Activated naive CD4-positive, alpha-beta T cell treated with anti-CD3 and anti-CD28 coated beads, Interleukin-2, amount 50 U/mL, for 16 hours (primary cell): ENCODE measurements at places on chromosomes 6 and 20.

DNA sequence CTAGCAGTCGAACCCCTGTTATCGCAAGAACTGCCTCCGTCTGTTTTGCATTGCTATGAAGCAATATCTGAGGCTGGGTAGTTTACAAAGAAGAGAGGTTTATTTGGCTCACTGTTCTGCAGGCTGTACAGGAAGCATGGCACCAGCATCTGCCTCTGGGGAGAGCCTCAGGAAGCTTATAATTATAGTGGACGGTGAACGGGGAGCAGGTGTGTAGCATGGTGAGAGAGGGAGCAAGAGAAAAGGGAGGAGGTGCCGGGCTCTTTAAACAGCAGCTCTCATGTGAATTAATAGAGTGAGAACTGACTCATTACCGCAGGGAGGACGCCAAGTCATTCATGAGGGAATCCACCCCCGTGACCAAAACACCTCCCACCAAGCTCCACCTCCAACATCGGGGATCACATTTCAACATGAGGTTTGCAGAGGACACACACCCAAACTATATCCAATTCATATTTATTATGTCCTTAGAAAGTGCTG is 172.6 kb upstream of the KCNG1 start:
- DNase-seq, result no peak

DNA sequence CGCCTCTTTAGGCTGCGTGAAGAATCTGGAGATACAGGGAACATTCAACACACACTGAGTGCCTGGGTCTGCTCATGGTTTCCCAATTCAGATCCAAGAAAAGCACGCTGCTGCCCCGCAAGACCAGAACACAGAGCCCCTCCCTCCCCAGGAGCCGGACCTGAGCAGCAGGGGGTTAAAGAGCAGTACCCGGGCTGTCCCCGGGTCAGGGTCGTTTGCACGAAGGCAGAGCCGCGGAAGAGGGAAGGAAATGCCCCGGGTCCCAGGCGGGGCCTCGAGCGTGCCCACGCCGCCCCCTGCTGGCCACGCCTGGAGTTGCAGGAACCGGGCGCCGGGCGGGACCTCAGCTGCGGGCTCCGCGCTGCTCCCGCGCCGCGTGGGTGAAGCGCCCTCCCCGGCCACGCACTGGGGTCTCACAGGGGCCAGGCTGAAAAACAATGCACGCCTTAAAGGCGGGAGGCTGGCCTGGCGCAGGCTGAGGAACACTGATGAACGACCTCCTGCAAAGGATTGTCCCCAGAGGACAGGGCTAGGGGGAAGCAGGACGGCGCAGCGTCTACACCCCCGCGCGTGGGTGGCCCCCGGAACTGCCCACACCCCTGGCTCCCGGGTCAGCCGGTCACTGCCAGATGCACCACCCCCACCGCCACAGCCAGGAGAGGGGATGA is 48.9 kb downstream of the ANKRD60 start:
- peak; percentile 72 for DNase-seq

GRCh38 chr20:24523661-24524060 is 54.2 kb downstream of the SYNDIG1 start:
- no peak for DNase-seq

GRCh38 chr6:12621754-12622153 is 94.8 kb upstream of the PHACTR1 start:
- no peak for DNase-seq

GRCh38 chr6:6909111-6909510 is 198.7 kb upstream of the RREB1 start:
- no peak for DNase-seq

DNA sequence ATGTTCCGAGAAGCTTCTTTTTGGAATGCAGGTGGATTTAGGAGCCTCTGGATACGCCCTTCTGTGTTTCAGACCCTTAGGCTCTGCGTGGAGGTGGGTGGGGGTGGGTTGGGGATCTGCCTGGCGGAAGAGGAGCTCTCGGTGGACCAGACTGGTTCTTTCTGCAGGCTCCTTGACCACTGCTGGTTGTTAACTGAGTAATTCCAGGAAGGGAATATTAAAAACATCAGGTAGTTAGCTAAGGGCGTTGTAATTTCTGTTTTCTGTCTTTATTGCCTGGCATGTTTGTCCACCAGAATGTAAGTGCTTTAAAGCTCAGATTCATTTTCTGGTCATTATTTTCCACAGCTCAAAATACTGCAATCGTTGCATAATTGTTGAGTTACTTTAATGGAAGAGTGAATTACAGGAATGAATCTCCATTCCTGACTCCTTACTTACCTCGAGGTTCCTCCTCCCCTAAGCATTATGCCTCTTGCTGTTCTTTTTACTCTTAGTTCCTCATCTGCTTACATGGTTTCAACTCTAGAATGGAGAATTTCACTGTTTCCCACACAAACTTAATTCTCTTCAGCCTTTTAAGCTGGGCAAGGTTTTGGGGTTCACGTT is 5.9 kb downstream of the CDYL start:
- no peak for DNase-seq

DNA sequence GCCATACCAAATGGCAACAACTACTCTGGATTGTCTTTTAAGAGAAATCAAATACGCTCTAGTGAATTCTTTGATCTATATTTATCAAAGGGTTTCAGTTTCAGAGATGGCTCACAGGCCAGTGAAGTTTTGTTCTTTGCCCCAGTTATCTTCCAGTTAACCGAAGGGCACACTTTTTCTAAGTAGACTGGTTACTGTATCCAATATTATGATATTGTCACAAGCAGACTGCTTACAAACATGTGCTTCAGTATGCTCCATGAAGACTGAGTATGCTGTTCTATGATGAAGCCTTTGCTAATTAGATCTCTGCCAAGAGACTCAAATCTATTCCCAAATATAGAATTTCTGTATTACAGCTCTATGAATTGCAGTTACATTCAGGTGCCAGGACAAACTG is 181.1 kb downstream of the REV3L start:
- no peak for DNase-seq

DNA sequence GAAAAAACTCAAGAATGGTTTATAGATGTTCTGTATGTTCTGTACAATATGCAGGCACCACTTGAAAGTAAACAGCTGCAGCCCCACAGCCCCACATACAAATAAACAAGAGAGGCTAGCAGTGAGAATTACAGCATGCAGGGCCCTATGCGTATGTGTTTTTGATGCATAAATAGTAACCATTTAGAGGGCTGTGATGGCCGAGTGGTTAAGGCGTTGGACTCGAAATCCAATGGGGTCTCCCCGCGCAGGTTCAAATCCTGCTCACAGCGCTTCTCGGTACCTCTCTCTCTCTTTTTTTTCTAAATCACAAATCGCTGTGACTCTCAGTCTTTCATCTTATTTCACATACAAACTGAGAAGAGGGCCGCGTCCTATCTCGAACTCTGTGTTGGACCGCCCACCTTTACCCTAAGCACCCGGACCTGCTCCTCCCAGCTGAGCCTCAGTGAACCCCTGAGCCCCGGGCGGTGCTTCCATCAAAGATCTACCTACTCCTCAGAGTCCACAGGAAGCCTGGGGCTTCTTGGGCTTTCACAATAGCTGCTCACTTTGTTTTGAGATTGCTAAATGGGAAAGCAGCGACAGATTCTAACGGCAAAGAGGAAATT is 37.7 kb upstream of the PRSS16 start:
- no peak for DNase-seq

DNA sequence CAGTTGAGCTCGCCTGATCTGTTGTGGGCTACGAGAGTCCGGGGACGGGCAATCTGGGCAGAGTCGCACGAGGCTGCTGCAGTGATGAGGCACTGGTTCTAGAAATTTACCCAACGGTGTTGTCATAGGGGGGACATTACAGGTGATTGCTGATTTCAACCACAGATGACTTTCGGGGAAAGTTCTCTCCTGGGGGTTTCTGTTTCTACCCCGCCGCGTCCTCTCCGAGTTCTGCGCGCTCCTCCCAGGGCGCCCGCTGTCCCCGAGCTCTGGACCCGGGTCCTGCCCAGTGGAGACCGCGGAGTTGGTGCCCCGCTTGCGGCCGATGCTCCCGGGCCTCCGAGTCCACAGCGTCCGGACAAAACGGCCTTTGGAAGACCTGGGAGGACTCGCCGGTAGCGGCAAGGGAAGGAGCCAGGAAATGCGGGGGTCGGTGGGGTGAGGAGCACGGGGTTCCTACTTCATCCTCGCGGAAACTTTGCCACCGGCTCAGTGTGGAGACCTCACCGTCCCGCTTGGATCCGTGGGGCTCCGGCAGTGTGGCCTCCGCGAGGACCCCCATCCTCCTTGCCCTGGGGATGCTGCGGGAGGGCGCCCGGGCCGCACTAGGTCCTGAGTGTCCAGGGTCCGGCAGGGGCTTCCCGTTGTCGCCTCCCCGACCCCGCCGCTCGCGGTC is 12.3 kb upstream of the RAET1L start:
- no peak for DNase-seq

- DNase-seq, result no peak
Measured at GRCh38 chr6:158668707-158669103, 18.9 kb downstream of the SYTL3 start.

- no peak for DNase-seq
Measured at GRCh38 chr6:33794910-33795623, 6.1 kb upstream of the LEMD2 start.

GRCh38 chr20:36992802-36993334 is 41.4 kb upstream of the SAMHD1 start:
- DNase-seq, result no peak

DNA sequence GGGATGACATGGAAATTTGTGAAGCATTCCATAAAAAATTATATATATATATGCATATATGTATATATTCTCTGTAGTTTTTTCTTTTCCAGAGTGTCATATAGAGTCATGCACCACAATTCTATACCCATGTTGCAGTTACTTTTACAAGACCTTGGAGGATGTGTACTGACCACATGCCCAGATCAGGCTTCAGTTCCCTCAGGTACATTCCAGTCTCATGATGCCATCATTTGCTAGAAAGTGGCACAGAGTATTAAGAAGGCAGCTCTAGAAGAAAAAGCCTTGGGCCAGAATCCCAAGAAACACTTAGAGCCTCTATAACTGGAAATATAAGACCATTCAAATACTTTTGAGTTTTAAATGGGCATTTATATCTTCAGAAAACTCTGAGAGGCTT is 685.5 kb upstream of the FLRT3 start:
- no peak for DNase-seq

DNA sequence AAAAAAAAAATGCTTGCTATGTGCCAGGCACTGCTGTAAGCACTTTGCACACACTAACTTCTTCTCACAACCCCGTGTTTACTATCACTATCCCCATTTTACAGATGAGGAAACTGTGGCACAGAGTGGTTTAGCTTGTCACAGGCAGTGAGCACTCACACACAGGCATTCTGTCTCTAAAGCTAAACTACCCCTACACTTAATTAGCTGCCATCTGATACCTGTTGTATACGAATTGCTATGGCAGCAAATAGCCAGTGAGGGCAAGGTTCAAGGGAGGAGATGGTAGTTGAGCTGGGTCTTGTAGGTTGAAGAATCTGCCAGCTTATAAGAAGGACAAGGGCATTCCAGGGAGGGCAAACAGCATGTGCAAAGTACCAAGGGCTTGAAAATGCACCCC is 5.2 kb downstream of the TNNC2 start:
- no peak for DNase-seq

DNA sequence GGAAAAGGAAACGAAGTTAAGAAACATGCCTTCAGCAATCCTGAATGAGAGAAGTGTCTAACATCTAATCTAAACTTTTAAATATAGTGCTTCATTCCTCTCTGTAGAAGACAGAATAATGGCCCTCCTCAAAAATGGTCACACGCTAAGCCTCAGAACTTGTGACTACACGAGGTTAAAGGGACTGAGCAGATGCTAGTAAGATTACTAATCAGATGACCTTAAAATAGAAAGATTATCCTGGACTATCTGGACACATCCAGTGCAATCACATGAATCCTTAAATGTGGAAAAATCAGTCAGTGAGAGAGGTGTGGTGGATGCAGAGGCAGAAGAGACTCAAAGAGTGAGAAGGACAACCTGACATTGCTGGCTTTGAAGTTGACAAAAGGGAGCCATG is 126.1 kb downstream of the TBX18 start:
- DNase-seq, result no peak

- DNase-seq, result no peak
Measured at GRCh38 chr6:32092760-32093497, 16.2 kb downstream of the TNXB start.

GRCh38 chr6:150266963-150267685 is 101.7 kb upstream of the IYD start:
- DNase-seq, result no peak

DNA sequence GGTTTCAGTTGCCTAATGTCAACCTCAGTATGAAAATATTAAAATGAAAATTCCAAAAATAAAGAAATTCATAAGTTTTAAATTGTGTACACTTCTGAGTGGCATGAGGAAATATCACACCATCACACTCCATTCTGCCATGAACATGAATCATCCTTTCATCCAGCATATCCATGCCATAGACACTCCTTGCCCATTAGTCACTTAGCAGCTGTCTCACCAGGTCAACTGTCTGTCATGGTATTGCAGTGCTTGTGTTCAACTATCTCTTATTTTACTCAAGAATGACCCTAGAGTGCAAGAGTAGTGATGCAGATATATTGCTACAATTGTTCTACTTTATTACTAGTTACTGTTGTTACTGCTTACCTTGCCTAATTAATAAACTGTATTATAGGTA is 712.4 kb downstream of the EPHA7 start:
- DNase-seq, result no peak

DNA sequence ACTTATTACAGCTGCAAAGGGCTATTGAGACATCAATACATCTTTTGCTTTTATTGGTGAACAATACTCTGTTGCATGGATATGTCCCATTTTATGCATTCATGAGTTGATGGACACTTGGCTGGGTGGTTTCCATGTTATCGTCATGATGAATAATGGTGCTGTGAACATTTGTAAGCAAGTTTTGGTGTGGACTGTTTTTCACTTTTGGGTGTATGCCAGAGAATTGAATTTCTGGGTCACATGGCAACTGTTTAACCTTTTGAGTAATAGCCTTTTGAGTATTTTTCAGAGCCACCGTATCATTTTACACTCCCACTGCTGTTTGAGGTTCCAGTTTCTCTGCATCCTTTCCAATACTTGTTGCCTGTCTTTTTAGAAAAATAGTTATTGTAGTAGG is 107.0 kb downstream of the JARID2 start:
- no peak for DNase-seq

GRCh38 chr20:22617160-22617559 is 32.8 kb upstream of the FOXA2 start:
- DNase-seq, result no peak

DNA sequence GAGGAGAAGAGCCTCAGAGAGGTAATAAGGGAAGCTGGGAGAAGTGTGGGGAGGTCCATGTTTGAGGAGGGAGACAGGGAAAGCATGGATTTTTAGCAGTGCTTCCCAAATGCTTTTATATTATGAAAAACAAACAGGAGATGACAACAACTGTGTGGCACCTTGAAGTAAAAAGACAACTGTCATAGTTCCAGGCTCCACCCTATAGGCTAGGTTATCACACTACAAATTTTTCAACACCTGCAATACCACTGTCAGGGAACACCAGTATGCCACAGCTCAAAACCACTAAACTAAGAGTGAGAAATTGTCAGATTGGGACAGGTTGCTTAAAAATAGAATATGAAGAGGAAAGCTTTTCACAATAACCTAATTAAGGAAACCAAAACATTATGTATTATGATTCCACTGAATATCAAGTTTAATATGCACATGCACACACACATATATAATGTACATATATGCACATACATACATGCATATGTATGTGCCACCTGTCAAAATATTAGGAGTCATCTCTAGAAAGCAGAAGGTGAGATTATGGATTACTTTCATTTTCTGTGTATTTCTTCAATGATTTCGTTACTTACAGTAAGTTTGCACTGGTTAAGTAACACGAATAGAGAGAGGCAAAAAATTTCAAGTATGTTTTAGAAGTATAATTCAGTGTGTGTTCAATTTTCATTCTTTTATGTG is 261.2 kb downstream of the PTPRK start:
- no peak for DNase-seq

GRCh38 chr6:63624091-63624490 is 11.5 kb upstream of the PHF3 start:
- DNase-seq, result no peak
